Right renal cortex interstitium (tissue), 3 donors: ENCODE measurements at places on chromosomes 7 and 10.

DNA sequence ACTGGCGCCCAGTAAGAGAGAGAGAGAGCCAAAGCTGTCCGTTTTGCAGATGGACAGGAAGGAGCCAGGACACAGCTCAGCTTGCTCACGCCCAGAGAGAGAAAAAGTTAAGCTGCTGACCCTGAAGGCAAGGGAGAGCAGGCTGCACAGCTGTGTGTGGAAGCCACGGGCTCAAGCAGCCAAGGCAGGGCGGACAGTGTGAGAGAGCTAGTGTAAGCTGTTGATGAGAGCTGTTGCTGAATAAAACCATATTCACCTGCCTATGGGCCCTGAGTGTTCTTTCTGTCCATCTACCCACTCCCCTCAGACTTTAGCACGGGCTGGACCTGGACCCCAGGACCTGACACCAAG, 5.4 kb downstream of the INMT start:
- no peak for DNase-seq

- no peak for DNase-seq
These were observed 232.5 kb downstream of the MAD1L1 start for GRCh38 chr7:2000153-2000687.

- DNase-seq, result no peak
These were observed 32.7 kb upstream of the KLHL7 start for GRCh38 chr7:23072922-23073321.

GRCh38 chr10:90788968-90789367, 68.9 kb downstream of the HTR7 start:
- no peak for DNase-seq

- no peak for DNase-seq
These were observed 293.5 kb upstream of the IMMP2L start for GRCh38 chr7:111855842-111856227.

DNA sequence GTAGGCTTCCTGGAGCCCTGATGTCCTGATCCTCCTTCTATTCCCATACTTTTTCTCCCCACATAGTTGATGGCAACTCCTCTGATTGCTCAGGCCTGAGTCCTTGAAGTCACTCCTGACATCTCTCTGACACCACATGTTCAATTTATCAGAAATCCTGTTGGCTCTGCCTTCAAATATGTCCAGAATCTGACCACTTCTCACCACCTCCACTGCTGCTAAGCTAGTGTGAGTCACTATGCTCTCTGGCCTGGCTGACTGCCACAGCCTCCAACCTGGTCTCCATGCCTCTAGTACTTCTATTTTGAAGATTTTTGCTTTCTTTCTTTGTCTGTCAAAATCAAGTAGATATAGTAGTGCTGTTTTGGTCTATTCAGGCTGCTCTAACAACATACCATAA, 53.0 kb downstream of the TMEM229A start:
- DNase-seq, result no peak

DNA sequence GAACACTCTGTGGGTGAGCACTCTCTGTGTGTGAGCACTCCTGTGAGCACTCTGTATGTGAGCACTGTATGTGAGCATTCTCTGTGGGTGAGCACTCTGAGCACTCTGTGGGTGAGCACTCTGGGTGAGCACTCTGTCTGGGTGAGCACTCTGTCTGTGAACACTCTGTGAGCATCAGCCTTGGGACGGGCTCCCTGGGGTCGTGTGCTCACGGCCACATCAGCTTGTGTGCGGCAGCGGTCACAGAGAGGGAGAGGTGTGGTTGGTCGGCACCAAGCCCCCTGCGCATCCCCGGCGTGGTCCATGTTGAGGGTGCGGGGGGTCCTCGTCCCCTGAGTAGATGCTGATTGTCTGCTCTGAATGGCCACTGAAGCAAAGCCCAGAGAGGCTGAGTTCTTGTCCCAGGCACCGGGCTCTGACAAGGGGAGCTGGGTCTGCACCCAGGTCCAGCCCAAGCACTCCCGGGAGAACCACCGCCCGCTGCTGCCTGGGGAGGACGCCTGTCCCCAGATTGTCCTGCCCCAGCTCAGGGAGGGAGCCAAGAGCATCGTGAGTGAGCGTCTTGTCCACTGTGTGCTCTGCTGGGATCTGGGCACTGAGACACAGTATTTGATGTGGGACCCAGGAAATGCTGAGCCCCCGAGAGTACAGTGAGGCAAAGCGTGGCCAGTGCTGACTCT, 143.7 kb downstream of the DNAJB6 start:
- DNase-seq, result no peak

DNA sequence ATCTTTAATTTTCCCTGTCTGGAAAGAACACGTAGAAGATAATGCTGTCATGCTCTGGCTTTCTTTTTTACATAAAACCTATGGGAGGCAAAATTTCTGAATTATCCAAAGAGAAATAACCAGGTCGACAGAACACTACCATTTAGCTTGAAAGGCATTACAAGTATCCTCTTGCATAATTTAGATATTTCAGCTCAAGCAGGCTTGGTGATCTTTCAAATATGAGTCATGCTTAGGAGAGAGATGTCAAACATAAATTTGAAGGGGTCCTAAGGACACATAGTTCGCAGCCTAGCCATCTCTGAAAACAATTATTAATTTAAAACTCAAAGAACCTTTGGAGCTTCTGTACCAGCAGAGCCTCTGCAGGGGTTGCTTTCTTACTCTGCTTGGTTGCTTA, 100.9 kb downstream of the FAS start:
- DNase-seq, result no peak

GRCh38 chr10:61754587-61755550, 92.1 kb downstream of the CABCOCO1 start:
- no peak for DNase-seq

DNA sequence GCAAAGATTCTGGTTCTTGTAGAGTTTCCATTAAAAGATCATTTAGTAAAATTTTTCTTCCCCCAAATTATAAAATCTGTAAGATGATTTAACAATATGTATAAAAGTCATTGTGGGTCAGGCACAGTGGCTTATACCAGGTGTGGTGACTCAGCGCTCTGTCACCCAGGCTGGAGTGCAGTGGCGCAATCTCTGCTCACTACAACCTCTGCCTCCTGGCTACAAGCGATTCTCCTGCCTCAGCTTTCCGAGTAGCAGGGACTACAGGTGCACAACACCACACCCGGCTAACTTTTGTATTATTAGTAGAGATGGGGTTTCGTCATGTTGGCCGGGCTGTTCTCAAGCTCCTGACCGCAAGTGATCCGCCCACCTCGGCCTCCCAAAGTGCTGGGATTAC, 68.0 kb downstream of the SEPTIN14 start:
- DNase-seq, result no peak

GRCh38 chr10:29256019-29256418, 32.9 kb upstream of the LYZL1 start:
- DNase-seq, result no peak

- DNase-seq, result no peak
These were observed 18.6 kb downstream of the ANKRD61 start for GRCh38 chr7:6049780-6050179.

- DNase-seq, result no peak
These were observed 222.3 kb upstream of the ZWINT start for GRCh38 chr10:56583316-56583715.

DNA sequence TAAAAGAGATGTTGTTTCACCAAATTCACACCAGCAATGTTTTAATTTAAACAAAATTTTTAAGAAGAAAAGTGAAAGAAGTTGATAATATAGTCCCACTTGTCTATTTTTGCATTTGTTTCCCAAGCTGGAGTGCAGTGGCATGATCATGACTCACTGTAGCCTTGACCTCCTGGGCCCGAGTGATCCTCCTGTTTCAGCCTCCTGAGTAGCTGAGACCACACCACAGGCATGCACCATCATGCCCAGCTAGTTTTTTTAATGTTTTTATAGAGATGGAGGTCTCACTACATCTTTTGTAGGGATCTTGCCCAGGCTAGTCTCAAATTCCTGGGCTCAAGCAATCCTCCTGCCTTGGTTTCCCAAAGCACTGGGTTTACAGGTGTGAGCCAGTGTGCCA, 14.1 kb upstream of the NDUFA5 start:
- DNase-seq, result no peak

DNA sequence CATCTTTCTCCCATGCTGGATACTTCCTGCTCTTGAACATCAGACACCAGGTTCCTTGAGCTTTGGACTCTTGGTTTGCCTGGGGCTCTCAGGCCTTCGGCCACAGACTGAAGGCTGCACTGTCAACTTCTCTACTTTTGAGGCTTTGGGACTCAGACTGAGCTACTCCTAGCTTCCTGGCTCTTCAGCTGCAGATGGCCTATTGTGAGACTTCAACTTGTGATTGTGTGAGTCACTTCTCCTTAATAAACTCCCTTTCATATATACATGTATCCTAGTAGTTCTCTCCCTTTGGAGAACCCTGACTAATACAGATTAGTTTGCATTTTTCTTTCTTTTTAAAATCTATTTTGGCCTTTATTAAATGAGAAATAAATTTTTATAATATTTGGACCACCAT, 276.2 kb upstream of the SEMA3C start:
- no peak for DNase-seq

DNA sequence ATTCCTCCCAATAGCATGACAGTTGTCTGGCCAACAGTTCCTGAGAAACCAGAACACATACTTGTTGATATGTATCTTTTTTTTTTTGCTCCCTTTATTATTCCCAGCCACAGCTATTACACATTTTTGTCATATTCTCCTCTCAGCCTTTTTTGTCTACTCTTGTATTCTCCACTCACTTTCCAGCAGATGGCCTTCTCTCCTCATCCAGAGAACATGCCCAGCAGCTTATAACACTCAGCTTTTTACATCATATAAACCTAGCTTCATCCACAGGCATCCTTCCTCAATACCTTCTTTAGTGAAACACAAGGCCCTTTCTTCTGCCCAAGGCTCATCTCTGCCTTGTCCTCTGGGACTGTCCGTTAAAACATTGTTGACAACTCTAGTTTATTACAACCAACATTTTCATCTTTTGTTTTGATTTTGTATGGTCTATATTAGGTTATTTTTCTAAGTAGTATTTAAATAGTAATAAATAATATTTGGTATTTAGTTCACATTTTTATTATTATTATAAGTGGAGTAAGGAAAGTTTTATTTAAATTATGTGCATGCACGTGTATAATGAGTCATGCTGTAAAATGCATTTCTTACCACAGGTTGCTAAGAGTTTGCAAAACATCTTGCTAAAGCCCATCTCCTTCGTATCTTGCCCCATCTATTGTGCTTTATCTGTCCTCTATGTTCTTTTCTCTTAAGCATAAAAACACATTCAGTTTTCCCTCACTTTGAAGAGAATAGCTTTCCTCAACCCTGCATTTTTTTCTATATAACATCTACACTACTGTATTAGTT, 101.5 kb downstream of the ORC5 start:
- DNase-seq, result no peak

DNA sequence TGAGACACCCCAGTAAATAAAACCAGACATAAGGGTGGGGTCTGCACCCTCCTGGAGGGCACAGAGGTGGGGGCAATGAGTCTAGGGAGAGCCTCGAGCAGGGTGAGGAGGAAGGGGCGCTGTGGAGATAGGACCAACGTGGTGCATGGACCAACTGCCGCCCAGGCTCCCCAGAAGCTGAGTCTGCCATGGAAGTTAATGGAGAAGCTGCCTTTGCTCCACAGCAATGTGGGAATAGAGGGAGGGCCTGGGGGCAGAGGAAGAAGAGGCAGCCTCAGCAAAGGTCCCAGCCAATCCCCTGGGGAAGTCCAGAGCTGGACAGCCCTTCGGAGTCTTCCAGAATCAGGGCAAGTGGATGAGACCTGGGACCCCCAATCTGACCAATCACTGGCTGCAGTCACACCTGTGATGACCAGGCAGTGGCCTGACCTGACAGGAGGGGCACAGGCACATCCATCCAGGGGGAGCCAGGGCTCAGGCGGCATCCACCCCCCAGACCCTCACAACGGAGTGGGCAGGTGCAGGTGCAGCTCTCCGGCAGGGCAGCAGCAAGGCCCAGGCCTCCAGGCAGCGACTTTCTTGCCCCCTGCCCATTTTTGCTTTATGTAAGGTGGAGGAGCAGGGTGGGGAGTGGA, 242.2 kb upstream of the PPP2R2D start:
- no peak for DNase-seq

DNA sequence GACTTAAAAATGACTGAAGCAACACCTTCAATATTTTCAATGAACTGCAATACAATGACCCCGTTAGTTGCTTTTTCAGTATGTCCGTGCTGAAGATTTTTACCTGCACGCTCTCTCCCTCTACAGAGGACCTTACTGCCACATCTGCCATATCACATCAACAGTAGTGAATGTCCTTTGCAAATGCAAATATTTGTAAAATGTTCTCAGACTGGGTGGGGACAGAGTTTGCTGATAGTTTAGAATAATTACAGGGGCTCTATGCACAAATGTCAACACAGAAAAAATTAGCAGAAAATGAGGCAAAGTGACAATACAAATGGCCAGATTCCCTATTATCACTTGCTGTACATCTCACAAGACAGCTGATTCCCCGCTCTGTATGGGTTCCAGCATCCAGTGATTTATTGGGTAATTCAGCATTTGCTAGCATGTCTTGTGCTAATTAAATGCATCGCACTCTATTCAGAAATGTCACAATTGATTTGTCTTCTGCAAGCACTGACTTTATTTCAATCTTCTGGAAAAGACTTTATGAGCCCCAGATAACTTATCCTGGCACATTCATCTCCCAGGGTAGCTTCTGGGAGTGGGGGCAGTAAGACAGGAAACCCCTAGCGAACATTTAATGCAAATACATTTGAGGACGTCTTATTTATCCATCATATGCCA, 69.1 kb upstream of the PTER start:
- no peak for DNase-seq

DNA sequence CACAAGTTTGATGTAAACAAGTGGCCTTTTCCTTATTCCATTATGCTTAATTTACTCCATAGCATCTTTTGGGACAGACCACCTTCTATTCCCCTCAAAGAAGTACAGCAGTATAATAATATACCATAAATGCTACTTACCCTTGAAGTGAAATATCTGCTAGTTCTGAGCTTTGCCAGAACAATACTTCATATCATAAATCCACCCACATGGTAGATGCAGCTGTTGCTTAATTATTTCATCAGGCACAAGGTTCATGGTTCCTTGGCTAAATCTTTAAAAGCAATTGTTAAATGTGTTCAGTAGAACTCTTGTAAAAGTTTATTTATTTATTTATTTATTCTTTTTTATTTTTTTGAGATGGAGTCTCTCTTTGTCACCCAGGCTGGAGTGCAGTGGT, 32.9 kb downstream of the CSTF2T start:
- DNase-seq, result no peak

DNA sequence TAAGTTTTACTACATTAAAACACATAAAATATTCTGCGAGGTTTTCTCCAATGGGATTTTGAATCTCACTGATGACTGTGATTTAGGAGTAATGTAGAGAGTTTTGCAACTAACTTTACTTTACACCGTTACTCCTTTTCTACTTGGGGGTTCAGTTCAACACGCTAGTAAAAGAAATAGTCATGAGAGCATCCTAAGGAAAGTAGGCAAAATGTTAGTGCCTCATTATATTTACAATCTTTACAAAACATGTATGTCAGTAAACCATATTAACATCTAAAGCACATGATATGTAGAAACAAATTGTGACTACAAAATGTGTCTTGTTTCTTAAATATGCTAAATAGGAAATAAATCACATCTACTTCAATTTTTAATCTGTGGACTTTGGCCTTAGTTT, 6.0 kb downstream of the MEOX2 start:
- DNase-seq, result no peak

- DNase-seq, result no peak
These were observed 69.2 kb upstream of the SLC39A12 start for GRCh38 chr10:17882557-17882956.

- no peak for DNase-seq
These were observed 2.5 kb upstream of the MUC3A start for GRCh38 chr7:100946766-100947365.
